H7 (cell line): ENCODE measurements at places on chromosomes 2 and 18. TPM values are rescaled to one million over a fixed set of nuclear protein-coding genes. Genes with fewer than 3 reads are reported as not detected.

Gene GMCL1
- total RNA-seq: 8.1 and 10.4 TPM in 2 replicates

Gene IL1A
- 0.11 and 0.38 TPM in 2 replicates for total RNA-seq

Gene TMEFF2
- total RNA-seq: 0.17 and 0.26 TPM in 2 replicates

Gene GATA6
- total RNA-seq: 8.8 and 37.7 TPM in 2 replicates

GRCh38 chr18:24009651-24010333 is 4.8 kb upstream of the TTC39C start:
- DNase-seq: no peak

DNA sequence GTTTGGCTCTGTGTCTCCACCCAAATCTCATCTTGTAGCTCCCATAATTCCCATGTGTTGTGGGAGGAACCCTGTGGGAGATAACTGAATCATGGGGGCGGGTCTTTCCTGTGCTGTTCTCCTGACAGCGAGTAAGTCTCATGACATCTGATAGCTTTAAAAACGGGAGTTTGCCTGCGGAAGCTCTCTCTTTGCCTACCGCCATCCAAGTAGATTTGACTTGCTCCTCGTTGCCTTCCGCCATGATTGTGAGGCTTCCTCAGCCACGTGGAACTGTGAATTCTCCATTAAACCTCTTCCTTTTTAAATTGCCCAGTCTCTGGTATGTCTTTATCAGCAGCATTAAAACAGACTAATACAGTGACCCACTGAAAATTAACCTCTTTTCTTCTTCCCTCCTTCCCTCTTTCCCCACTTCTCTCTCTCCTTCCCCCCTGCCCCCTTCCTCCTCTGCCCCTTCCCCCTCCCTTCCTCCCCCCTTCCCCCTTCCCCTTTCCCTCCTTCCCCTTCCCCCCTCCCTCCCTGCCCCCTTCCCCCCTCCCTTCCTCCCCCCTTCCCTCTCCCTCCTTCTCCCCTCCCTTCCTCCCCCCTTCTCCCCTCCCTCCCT is 818.8 kb downstream of the SLC4A3 start:
- DNase-seq: no peak

DNA sequence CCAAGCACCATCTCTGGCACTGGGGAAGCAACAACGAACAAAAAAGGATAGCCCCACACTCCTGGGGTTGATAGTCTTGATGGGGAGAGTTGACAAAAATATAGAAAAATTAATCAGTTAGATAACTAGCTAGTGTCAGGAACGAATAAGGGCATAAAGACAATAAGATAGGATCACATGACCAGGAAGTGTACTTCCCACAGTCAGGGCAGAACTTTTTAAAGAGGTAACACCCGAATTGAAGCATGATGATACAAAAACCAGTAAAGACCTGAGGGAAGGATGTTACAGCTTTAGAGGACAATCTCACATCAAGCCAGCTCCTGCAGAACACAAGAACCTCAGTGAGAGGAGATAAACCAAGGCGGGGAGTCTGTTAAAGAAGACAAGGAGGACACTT is 295.4 kb upstream of the CRIM1 start:
- no peak for DNase-seq

DNA sequence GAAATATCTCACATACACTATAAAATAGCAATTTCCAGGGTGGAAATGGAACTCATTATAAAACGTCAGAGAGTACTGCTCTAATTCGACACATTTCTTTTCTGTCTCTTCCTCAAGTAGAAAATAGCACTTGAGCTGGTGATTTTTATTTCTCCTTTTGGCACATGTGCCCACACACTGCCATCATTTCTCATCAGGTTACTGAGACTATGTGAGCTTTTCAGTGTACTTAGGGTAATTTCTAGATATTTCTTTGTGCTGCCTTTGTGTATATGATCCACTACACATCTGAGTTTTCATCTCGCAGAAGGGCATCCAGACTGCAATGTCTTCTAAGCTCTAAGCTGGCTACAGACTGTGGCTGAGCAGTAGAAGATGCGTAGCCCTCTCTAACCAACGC is 62.1 kb upstream of the PGAP1 start:
- DNase-seq: no peak

GRCh38 chr2:85577063-85577385 is 362 bp upstream of the VAMP8 start:
- no peak for DNase-seq

DNA sequence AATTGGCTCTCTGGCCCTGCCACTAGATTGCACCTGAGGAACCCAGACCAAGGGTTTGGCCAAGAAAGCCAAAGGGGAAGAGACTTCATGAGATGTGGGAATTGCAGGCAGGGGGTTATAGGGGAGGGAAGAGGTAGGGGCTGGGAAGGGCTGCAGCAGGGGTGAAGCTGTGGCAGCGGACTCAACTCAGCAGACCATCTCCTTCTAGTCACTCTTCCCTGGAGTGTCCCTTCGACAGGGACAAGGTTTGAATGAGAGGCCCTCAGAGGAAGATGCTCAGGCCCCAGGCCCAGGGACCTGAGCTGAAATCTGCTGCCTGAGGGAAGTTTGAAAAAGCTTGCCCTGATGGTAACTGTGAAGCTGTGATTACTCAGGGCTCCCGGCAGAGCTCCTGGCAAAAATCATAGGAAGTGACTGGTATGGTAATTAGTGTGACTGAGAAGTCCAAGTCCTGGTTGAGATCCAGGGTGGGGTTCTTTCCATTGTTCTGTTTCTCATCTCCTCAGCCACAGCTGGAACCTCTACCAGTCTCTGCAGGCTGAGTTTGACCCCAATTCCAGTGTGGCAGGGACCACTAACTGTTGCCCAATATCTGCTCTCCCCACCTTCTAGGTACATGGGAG is 300.9 kb downstream of the CYP26B1 start:
- no peak for DNase-seq
